ENCODE measurements at places on chromosomes 11 and 22.

DNA sequence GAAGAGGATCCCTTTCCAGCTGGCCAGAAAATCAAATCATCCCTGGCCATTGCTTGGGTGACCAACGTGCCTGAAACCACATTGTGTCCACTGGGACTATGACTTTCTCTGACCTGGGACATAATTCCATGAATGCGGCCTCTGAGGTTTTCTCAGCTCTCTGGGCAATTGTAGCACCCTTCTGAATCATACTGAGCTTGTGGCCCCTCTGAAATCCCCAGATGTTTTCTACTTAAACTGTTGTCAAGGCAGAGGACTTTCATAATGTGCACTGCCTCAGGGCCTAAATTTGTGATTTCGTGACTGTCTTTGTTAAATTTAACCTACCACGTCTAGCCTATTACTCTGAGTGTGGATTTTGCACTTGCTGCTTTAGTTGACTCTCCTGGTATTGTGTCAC, 321.1 kb upstream of the PLET1 start:
- no peak for DNase-seq

DNA sequence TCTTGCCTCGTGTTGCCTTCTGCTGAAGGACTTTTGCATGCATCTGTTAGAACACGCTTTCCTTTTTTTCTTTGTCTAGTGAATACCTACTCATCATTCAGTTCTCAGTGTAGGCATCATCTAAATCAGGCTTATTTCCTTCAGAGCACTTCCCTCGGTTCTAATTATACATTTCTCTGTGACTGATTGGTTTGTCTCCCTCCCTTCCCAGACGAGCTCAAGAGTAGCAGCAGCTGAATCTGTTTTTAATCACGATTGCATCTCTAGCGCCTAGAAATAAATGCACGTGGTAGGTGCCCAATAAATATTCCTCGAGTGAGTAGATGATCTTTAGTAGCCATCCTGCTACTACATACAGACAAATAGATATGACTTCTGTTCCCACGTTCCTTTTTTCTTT, 6.3 kb downstream of the CEP164 start:
- no peak for DNase-seq

- no peak for DNase-seq
Measured at GRCh38 chr11:33892906-33893594, 1.2 kb upstream of the LMO2 start.

DNA sequence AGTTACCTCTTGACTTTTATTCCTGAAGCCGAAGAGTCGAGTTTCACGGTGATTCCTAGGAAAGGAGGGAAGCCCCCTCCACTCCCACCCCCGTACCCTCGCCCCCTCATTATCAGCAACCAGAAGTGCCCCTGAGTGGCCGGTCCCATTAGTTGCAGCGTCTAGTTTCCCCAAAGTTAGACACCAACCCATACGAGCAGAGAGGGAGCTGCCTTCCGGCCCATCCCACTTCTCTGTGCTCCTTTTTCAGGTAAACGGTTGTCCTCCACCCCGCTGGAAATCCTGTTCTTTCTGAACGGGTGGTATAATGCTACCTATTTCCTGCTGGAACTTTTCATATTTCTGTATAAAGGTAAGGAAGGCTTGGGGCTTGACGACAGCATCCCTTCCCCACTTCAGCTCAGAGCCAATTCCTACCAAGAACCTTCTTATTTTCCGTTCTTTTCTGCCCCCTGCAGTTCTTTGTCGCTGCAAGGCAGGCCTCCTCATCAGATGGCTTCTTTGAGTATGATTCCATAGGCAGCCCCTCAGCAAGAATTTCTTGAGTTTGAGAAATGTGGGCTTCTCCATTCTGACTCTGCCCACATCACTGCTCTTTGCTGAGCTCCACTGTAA, 701 bp downstream of the TMEM216 start:
- DNase-seq, result no peak

- no peak for DNase-seq
Measured at GRCh38 chr11:42025121-42025803, 565.8 kb upstream of the LRRC4C start.

DNA sequence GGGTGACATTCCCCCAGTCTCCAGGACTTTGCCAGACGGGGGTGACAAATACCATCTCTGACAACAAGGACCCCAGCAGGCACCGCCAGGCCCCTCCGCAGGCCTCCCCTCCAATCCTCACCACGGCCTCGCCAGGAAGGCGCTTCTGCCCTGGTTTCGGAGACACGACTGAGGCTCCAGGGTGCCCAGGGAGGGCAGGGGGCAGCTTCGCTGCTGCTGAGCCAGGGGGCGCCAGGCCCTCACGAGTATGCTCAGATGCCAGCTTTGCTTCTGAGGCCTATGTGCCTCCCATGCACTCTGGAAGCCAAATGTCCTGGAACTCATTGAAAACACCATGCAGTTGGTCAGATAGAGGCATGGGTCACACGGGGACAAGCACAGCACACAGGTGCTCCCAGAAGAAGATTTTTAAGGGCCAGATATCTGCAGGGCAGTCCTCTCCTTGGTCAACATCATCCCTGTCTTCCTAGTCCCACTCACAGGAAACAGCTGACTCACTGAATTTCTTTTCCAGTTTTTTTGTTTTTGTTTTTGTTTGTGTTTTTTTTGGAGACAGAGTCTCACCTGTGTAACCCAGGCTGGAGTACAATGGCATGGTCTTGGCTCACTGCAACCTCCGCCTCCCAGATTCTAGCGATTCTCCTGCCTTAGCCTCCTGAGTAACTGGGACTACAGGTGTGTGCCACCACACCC, 19.9 kb downstream of the BID start:
- DNase-seq, result peak; percentile 41

DNA sequence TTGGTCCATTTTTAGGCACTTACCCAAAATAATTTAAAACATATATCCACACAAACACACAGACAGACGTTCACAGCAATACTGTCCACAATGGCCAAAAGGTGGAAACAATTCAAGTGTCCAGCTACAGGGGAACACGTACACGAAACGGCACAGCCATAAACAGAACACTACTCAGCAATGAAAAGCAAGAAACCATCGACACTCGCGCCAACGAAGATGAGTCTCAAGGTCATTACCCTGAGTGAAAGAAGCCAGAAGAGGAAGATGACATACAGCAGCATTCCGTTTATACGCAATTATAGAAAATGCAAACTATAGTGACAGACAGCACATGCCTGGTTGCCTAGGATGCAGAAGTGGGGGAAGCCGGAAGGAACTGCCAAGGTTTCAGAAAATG, 13.4 kb upstream of the COMT start:
- DNase-seq, result no peak

Data from activated CD4-positive, alpha-beta T cell treated with anti-CD3 and anti-CD28 coated beads, Interleukin-2, Interleukin-6, amounts not matched to agents 100 ng/mL and 50 ng/mL, durations not matched to agents 16 hours and 8 hours (primary cell).